SK-MEL-5 (cell line): ENCODE measurements at places on chromosomes 3 and 15. TPM values are rescaled to one million over a fixed set of nuclear protein-coding genes. Genes with fewer than 3 reads are reported as not detected.

DNA sequence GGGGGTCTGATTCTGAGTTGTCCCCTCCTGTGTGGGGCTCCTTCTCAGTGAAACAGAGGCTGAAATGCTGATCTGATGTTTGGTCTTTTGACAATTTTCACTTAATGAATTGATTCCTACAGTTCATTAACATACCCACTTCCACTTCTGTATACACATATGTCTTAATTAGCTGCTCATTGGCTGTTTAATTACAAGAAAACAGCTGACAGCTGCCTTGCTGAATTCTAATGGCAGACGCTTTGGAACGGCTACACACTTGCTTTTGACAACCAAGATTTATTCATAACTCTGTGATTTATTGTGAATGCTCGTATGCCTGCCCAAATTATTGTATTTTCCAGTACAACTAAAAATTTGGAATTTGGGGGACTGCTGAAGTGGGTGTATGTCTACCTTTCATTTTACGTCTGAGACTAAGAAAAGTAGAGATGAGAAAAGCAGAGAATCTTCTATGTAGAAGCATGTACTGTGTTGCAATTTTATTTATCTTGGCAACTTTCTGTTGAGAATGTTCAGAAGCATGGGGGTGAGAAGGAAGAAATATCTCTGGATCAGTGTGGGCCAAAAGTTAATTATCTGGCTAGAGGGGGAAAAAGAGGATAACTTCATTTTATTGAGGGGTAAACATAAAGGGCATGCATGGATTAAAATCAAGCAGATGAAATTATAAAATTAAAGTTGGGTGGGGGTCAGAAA is 46.5 kb upstream of the ICE2 start:
- DNase-seq, result no peak

DNA sequence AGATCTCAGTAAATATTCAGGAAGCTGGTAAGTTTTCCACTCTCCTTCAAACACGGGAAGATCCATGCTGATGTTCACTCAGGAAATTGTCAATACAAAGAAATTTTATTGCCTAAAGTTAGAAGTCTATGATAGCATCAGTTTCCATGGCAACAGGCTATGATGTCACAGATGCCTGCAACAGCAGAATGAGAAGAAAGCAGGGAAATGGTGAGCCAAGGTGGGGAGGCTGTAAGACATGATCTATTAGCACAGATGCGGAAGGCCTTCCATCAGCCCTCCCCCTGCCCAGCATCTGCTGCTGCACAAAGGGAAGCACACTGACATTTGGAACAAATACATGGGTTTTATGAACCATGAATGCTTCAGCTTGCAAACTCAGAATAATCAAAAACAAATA is 28.6 kb downstream of the EPHB1 start:
- DNase-seq, result no peak

DNA sequence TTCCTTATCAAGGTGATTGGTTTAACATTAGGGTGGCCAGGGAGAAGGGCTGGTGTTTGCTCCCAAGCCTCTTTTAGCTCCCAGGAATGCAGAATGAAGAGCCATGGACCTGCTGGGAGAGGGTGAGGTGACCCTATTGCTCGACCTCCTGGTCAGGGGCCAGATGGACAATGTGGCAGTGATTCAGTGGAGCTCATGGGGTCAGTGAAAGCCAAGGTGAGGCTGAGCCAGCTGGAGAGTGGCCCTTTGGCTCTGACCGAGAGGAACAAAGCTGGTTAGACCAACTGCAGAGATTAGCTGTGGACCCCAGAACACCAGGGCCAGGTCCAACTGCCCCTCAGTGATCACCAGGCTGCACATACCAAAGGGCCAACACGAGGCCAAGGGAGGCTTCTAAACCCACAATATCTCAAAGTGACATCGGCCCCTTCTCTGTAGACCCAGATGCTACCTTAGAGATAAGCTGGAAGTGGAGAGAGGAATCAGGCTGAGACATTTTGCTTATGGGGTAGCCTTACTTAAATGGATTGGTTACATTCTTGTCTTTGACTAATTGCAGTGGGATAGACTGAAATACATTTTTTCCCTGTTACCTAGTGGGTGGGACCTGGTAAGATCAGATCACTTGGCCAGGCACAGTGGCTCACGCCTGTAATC is 15.8 kb upstream of the BTBD1 start:
- no peak for DNase-seq

DNA sequence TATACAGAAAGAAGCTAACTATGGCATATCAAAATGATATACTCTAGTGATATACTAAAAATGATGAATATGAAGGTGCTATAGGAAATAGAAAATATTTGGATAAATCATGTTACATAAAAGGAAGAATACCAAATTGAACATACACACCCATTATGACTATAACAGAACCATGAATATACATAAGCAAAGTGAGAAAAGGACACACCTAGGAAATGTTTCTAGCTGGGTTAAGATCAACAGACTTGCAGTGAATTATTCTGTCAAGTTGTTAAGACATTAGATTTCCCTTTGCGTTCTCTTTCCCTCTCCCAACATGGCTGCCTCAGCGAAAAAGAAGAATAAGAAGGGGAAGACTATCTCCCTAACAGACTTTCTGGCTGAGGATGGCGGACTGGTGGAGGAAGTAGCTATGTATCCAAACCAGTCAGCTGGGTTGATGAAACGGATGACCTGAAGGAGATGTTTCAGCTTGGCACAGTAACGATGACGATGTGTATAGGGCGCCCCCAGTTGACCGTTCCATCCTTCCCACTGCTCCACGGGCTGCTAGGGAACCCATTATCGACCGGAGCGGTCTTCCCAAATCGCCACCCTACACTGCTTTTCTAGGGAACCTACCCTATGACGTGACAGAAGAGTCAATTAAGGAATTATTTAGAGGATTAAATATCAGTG is 20.2 kb upstream of the PARP14 start:
- peak; percentile 63 for DNase-seq

DNA sequence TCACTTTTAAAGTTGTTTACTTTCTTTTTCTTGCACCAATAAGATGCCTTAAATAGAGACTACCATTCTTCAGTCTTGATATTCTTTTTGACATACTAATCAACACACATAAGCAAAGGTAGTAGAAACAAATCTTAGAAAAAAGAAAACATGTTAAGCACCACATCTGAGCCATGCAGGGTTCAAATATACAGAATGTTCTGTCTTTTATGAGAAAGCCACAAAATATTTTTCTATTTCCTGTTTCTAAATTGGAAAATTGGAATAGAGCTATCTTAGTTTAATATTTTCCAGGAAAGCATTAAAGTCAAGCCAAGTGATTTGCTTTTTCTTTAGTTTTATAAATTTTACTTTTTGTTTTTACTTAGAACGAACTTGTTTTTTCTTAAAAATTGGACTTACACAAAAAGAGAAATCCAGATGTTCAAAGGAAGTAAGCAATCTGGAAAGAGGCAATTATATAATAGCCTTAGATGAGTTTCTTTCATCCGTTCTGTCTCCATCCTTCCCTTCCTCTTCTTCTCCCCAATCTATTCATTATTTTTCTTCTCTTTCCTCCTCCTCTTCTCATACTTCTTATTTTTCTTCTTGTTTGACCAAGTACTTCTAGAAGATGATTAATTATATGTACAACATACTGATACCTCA is 731.7 kb downstream of the SQOR start:
- DNase-seq, result no peak

GRCh38 chr15:62469478-62469873 is 304.4 kb upstream of the C2CD4B start:
- no peak for DNase-seq

GRCh38 chr3:147002721-147003120 is 397.6 kb upstream of the PLSCR5 start:
- DNase-seq, result no peak

- no peak for DNase-seq
Measured at GRCh38 chr3:85162905-85163304, 204.1 kb downstream of the CADM2 start.

DNA sequence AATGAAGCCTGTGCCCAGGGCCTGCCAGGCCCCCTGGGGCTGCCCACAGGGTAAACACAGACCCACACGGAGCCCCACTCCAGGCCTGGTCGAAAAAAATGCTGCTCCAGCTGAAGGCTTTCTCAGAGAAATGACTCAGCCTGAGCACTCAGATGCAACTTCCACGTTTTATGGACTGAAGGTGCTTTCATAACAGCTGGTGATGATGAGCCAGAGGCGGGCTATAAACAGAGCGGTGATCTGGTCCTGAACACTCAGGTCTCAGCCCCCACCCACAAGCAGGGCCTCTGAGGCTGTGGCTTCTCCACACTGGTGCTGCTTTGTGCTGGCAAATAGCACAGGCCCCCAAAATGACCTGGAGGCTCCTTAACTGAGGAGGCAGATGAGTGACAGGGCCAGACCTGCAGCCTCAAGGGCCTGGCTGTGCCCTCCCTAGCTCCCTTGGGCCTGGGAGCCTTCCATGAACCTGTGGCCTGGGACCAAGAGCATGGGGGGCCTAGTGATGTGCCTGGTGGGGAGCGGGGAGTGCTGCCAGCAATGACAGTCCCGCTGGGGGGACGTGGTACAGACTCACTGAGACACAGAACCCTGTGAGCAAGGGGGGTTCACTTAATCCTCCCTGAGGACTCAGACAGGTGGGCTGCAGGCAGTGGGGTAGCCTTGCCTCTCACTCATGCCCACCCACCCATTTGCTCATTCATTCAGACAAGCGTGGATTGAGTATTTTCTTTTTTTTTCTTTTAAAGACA is 23.0 kb upstream of the FURIN start:
- DNase-seq, result peak; percentile 7

TMEM108 gene
- 0.13 TPM in 1 of 2 replicates, not detected in the other for total RNA-seq

GPR156 gene
- 0.08 and 0.29 TPM in 2 replicates for total RNA-seq

TGM4 gene
- not detected in 2 replicates for total RNA-seq

DLEC1 gene
- not detected in 2 replicates for total RNA-seq

PIERCE2 gene
- total RNA-seq, result 3.9 and 4.1 TPM in 2 replicates

P2RY1 gene
- 3.6 and 4.8 TPM in 2 replicates for total RNA-seq

REC114 gene
- not detected in 2 replicates for total RNA-seq

ACKR4 gene
- not detected in 2 replicates for total RNA-seq

PRRT3 gene
- total RNA-seq, result 0.34 and 0.51 TPM in 2 replicates

SLC28A2 gene
- total RNA-seq, result not detected in 2 replicates
